ENCODE measurements at places on chromosomes 13 and 19.
A peak's percentile ranks its signal among the peaks of the same experiment; 100 is the strongest.

DNA sequence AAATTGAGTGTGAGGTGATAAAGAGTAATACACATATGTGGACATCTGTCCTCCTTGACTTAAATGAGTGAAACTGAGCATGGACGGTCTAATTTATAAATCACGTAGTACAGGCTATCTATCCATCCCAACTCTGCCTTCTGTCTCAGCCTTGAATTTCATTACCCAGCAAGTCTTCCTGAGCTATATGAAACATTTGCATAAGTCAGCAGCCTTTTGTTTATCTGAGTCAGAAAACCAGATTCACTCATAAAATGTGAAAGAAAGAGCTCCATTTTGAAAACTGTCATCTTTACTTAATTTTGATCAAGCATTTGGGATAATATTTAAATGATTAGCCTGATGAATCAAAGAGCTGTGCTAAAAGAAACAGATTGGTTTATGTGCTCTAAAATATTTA, 197.9 kb downstream of the LHFPL6 start:
- no peak for DNase-seq

GRCh38 chr13:100610391-100611347, 22.1 kb upstream of the GGACT start:
- no peak for DNase-seq

DNA sequence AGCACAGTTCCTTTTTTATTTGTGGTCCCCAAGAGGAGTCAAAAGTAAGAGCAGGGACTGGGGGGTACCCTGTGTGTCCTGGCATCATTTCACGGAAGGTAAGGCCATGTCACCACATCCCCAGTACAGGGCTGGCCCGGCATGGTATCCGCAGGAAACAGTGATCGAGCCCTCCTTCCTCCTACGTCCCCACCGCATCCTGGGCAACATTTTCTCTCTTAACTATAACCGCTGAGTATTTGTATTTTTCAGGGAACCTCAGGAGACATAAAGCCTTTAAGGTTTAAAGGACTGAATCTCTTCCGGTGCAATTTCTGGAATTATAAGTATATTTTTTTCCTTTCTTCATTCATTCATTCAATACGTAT, 13.6 kb upstream of the LATS2 start:
- no peak for DNase-seq

DNA sequence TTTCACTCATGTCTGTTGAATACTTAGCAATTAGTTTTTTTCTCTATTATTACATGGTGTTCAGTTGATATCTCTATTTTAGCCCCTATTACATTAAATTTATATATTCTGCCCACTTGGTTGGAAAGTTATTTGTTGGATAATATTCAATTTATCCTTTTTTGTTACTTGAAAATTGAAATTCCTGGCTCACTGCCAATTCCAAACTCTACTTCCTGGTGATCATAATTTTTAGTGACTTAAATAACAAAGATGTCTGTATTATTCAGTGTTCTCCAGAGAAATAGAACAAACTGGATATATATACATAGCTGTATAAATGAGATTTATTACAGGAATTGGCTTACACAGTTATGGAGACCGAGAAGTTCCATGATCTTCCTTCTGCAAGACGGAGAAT, 93.6 kb downstream of the GPC5 start:
- no peak for DNase-seq

DNA sequence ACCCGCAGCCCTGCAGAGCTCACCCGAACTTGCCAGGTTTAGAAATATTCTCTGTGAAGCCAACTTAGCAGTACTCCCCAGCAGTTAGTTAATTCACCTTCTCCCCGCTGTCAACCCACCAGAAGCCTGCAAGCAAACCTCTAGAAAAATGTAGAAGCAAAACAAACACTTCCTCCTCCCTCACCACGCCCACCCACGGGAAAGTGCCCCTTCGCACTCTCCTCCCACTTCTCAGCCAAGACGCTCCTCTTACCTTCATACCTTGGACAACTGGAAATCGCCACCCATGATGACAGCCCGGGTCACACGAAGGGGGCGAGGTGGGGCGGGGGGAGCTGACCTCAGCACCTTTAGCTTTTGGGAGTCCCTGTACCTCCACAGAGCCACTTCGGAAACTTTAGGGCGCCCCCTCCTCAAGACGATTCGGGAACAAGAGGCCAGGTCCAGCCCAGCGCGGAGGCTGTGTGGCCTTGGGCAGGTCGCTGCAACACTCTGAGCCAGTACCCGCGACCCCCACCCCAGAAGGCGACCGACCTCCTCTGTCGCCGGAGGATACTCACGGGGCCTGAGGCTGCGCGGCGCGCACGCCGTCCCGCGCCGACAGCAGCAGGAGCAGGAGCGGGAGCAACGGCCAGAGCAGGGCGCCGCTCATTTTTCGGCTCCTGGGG, 485 bp downstream of the CPAMD8 start:
- no peak for DNase-seq

- DNase-seq: no peak
These were observed 61.4 kb upstream of the ZNF835 start for GRCh38 chr19:56732976-56733375.

GRCh38 chr13:106375085-106375484, 160.4 kb downstream of the EFNB2 start:
- DNase-seq: no peak

- no peak for DNase-seq
These were observed 6.2 kb downstream of the PRKD2 start for GRCh38 chr19:46710687-46711086.

GRCh38 chr13:77981281-77981881, 62.8 kb upstream of the EDNRB start:
- no peak for DNase-seq

DNA sequence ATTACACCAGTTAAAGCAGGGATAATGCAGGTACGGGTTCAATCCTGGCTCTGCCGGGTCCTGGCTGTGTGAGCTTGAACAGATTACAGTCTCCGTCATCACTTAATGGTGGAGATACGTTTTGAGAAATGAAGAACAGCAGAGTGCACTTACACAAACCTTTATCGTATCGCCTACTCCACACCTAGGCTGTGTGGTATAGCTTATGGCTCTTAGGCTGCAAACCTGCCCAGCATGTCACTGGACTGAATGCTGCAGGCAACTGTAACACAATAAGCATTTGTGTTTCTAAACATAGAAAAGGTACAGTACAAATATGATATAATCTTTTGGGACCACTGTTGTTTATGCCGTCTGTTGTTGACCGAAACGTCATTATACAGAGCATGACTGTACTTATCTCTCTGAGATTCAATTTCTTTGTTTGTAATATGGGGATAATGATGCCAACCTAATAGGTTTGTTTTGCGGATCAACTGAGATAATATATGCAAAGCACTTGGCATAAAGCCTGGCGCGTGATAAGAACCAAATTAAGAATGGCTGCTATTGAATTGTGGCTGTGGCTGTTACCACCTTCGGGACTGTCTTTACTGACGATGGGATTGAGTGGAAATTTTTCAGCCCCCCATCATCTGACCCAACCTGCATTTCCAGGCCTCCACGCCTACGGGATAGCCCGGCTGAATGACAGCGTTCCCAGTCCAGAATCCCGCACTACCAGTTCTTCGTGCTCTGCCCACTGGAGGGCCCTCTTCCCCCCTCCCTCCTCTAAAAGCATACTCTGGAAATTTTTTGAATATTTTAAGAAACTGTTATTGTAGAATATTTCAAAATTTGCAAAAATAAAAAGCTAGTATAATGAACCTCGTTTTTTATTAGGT, 11.2 kb downstream of the KRTDAP start:
- no peak for DNase-seq

GRCh38 chr19:8722032-8722431, 598 bp downstream of the OR2Z1 start:
- no peak for DNase-seq

GRCh38 chr13:21576426-21576825, 27.5 kb downstream of the MICU2 start:
- no peak for DNase-seq

- DNase-seq: no peak
These were observed 74.1 kb upstream of the MCF2L start for GRCh38 chr13:112894673-112895481.

DNA sequence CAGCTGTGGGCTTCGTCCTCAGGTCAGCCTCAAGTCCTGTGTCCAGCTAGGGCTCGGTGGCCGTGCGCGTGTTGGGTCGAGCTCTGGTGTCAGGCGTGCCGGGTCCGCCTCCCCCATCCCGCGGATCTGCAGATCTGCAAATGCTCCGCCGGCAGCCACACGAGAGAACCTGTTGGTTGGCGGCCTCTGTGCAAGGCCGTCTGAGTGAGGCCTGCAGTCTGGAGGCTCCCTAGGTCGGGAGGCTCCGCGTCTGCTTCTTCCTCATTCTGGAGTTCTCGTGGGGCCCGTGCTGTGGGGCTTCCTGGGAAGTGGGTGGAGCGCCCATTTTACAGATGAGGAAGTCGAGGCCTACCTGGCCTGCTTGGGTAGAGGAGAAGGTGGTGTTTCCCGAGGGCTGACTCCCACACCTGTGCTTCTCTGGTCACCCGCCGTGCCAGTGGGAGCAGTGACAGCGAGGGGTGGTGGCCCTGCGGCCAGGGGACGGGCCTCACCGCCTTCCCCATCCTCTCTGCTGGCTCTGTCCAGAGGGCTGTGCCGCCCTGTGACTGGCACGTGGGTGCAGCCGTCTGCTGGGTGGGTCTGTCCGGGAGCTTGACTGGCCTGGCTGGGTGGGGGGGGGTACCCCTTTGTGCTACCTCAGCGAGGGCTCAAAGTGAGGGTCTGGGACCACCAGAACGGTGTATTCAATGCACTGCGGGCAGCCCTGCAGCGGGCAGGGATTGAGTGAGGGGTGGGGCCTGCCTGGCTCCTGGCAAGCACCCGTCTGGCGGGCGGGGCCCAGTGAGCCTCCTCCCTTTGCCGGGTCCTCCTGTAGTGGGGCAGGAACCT, 3.3 kb downstream of the CSNK1G2 start:
- no peak for DNase-seq

DNA sequence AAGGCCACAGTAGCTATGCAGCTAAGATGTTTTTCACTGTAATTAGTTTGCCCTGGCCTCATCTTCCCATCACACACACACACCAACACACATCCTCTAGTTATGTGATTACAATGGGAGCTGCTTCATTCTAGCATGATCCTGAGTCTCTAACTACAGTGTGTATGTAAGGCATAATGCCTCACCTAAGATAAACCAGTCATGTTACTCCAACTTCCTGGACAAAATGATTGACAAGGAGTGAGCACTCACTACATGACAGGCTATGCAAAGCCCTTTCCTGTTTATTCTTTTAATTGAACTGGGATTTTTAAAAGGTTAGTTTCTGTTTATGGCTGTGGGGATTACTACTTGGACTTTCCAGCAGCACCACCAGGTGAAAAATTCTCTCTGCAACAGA, 400.8 kb upstream of the ATXN8OS start:
- DNase-seq: no peak

GRCh38 chr19:15871570-15871969, 26.3 kb downstream of the CYP4F2 start:
- DNase-seq: no peak

- no peak for DNase-seq
These were observed 9.0 kb upstream of the TNFRSF19 start for GRCh38 chr13:23561261-23561660.

DNA sequence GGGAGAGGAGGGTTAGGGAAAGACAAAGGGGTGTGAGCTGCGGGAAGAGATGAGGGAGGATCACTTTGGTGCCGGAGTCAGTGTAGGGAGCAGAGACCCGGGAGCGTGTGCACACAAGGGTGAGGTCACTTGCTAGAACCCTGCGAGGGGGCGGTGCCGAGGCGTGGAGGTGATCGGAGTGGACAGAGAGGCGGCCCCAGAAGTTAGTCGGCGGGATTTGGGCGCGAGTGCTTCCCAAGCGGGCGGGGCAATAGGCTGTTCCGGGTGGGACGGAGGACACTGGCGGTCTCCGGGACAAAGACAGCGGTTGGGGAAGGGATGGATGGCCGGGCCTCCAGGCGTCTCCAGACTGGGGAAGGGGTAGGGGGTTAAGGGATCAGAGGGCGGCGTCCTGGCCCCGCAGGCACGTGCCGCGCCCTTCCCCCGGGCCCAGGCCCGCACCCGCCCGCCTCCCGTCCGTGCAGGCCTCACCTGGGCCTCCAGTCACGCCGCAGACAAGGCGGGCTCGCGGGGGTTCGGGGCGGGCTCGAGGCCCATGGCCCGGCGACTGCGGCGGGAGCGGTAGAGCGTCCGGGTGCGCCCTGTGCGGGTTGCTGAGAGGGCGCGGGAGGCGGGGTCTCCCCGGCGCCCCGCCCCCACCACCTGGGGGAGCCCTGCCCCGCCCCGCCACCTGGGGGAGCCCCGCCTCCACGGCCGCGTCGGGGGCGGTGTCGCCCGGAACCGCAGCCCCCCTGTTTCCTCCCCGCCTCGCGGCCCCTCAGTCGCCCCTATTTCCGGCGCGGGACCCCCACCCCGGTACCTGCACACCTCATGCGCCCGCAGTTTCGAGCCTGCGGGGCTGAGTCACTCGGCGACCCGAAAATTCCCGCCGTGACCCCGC, at the start of gene LPAR2:
LPAR2 (minus strand) TSS at position 600 of the 880 bp plus-strand sequence. CDS start 945 bp downstream, outside the sequence.
- DNase-seq: peak; percentile 70
